ENCODE measurements at places on chromosomes 2 and 18.

DNA sequence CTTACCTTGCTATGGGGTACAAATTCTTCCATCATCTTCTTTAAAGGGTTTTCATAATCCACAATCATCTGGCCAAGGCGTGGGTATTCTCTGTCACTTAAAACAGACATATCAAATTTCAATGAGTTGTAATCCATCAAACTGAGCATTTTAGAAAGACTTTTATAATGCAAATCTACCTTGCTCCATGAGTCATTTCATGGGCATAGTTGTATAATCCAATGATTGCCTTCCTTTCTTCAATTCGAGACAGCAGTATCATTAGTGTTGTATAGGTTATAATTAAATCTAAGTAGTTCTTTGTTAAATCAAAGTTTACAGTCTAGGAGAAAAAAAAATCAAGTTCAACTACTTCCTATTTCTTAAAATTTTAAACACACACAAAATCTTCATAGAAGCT is 36.3 kb downstream of the NCKAP1 start:
- no peak for DNase-seq

DNA sequence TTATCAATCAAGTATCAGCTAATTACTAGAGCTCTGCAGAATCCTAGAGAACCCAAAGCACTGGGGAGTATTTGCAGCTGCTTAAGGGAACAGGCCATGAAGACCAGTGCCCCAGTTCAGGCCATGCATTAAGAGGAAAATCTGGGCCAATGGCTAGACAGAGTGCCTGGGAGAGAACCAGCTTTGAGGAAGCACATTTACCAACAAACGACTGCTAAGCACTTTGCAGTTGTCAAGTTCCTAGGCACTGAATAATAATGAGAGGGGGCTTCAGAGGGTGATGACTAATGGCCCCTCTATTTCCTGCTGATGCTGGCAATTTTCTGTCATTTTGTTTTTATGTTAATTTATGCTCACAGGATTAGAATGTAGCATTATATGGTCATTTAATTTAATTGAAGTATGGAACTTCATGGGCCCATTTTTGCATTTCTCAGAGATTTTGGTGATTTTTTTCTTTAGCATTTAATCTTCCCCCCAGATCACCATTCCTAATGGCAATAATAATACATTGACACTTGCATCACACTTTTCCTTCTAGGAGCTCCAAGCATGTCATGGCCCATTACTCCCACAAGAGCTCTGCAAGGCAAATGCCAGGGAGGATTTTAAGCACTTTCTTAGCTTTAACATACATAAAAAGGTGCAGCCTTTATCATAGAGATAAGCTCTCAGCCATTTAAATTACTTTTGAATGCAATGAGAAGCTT is 147.7 kb upstream of the SPATS2L start:
- DNase-seq: no peak

- no peak for DNase-seq
Observed at GRCh38 chr2:218395456-218395825, 4.2 kb upstream of the CTDSP1 start.

- DNase-seq: no peak
Observed at GRCh38 chr2:102892698-102893310, 131.0 kb downstream of the TMEM182 start.

- no peak for DNase-seq
Observed at GRCh38 chr2:1137913-1138391, 187.3 kb downstream of the SNTG2 start.

GRCh38 chr2:241762321-241762932 is 14.2 kb upstream of the GAL3ST2 start:
- no peak for DNase-seq

- no peak for DNase-seq
Observed at GRCh38 chr2:218009231-218009630, 6.4 kb upstream of the TNS1 start.

- no peak for DNase-seq
Observed at GRCh38 chr2:200961674-200962073, 1.8 kb downstream of the ORC2 start.

GRCh38 chr2:3377279-3377611 is 373 bp downstream of the EIPR1 start:
- no peak for DNase-seq

DNA sequence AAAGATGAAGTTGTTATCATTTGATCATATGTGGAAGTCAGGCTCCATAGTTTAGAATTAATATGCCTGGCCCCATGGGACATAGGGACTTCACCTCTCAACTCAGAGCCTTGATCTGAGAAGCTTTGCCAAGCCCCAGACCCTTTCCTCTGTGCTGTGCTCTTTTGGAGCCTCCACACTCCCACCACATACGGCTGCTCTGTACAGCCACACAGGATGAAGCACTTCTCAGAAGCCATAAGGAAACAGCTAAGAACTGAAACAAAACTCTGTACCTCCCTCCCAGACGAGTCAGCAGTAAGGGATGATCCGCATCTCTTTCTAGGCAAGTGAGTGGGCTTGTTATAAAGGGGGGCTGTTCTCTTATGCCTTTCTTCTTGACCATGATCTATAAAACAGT is 66.5 kb downstream of the CAB39 start:
- no peak for DNase-seq

DNA sequence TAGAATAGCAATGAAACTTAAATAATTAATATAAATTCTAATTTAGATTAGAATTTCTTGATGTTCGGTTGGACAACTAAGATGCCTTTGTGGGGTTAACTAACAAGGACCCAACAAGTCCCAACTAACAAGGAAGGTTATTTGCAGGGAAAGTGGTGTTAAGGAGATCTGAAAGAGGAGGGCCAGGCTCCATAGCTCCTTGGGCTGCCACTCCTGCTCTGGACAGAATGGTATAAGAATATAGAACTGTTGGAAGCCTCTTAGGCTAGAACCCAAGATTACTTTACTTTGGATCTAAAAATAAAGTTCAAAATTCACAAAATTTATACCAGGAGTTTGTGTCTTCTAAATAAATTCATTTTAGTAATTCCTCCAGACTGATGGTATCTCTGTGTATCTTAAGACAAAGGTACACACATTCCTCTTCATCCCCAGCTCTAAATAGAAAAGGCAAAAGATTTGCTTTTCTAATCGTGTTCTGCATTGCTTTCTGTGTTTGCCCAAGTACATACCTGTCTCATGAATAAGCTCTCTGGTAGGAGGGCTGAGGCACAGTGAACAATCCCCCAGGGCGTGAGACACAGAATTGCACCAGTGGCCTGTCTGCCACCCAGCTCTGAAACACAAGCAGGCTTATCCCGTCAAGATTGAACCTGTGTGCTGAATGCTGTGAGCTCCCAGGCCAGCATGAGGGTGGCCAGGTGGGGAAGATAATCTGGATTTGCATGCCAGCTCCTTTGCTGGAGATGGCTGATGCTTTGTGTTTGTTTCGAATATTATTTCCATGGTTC is 176.0 kb downstream of the ACKR3 start:
- no peak for DNase-seq

GRCh38 chr2:237412988-237413776 is 782 bp downstream of the COL6A3 start:
- no peak for DNase-seq

DNA sequence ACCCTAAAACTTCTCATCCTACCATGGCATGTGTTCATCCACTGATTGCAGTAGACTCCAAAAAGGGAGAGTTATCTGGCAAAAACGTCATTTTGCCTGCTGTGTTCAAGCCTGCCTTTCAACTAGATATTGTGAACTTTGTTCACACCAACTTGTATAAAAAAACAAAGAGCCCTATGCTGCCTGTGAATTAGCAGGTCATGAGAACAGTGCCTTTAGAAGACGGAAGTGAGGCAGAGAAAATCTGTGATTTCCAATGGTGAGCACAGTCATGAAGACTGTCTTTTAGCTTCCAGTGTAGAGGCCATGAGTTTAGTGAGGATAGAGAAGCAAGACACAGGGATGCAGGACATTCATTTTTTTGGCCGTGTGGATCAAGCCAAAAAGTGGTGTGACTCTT is 103.6 kb upstream of the PGAP1 start:
- DNase-seq: no peak

GRCh38 chr2:64708829-64709228 is 55.1 kb upstream of the SERTAD2 start:
- DNase-seq: no peak

- DNase-seq: no peak
Observed at GRCh38 chr2:18551623-18552022, 8.8 kb downstream of the RDH14 start.

- no peak for DNase-seq
Observed at GRCh38 chr2:186532891-186533290, 46.8 kb downstream of the ZC3H15 start.

DNA sequence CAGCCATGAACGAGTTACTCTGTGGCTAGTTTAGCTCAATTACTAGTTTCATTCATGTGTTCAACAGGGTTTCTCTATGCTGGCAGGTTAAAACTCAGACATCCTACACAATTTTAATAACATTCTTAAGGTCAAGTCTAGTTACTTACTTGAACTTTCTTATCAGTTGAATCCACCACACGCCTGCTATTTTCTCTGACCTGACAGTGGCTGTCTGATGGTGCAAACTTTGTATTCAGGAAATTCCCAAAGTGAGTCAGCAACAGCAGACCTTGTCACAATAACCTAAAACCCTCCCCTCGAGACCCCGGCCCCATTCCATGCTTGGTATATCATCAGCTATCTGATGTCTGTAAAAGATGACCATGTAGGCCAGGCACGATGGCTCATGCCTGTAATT is 20.8 kb upstream of the CIDEA start:
- DNase-seq: no peak

GRCh38 chr2:79796641-79797040 is 283.8 kb downstream of the CTNNA2 start:
- no peak for DNase-seq

DNA sequence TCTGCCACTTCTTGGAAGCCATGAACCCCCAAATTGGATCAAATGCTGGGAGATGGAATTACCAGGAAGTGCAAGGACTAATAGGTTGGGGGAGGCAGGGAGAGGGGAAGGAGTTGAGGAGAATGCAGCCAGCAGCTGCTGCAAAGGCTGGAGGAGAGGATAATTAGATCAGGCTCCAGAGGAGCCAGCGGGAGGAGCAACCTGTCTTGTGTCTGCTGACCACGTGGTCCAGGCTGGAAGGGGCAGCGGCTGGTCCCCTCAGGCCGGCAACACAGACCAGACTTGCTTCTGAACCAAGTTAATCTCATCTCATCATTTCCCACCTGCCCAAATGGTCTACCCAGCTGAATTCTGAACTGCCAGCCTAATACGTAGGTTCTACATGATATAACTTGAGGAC is 68.3 kb downstream of the MRO start:
- no peak for DNase-seq

DNA sequence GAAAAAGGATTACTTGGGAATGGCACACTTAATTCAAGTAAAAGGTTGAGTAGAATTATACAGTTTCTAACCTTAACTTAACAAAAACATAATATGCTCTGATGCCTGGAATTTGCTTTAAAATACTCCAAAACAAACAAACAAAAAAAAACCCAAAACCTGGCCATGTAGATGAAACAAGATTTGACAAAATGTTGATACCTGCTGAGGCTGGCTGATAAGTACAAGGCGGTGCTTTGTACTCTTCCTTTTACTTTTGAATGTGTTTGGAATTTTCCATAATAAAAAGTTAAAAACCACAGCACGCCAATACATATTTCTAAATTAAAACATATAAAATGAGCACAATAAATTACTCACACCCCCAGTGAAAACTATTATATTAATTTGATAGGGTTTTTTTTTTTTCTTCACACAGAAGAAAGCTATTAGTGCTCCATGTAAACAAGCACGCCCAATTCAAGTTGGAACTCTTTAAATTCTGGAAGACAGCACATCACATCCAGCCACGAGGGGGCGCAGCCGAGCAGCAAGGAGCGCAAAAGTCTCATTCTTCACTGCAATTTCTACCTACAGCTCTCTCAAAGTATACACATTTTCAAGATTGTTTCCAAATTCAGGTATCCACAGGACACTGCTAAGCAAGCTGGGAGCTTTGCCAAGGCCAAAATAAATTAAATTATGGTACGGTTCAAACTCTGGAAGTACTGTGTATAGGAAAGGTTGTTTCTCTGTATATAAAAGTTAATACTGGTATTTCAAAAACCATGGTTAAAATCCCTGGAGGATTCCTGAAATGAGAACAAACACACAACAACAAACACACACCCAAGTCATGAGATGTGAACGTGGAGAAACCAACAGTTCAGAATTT is 7.5 kb downstream of the SERTAD2 start:
- peak; percentile 88 for DNase-seq

GRCh38 chr2:216023055-216023648 is 9.8 kb upstream of the MREG start:
- DNase-seq: peak; percentile 40

GRCh38 chr2:98483257-98483861 is 38.7 kb downstream of the INPP4A start:
- no peak for DNase-seq

GRCh38 chr2:55771612-55772011 is 78.0 kb upstream of the PNPT1 start:
- no peak for DNase-seq

GRCh38 chr2:144703852-144704708 is 184.2 kb upstream of the ZEB2 start:
- no peak for DNase-seq

GRCh38 chr2:190075623-190076022 is 13.1 kb upstream of the MSTN start:
- DNase-seq: no peak

DNA sequence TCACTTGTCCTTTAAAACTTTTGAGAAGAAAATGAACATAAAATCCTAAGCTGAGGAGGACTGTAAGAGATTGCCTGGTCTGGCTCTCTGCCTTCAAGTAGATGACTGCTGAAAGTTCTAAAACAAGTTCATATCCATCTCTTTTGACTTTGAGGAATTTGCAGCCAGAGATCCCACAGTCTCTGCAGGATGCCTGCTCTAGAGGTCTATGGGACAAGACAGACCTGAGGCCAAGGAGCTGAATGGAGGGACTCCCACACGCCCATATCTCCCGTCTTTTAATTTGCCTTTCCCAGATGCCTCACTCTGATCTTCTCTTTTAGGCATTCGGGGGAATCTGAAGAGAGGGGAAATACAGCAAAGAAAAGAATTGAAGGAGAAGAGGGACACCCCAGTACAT is 255.9 kb upstream of the RASGRP3 start:
- no peak for DNase-seq

- no peak for DNase-seq
Observed at GRCh38 chr2:42214669-42215068, 45.5 kb downstream of the EML4 start.

- no peak for DNase-seq
Observed at GRCh38 chr2:54635554-54636152, 87.8 kb upstream of the EML6 start.

- DNase-seq: no peak
Observed at GRCh38 chr18:2706903-2707302, 51.4 kb downstream of the SMCHD1 start.

DNA sequence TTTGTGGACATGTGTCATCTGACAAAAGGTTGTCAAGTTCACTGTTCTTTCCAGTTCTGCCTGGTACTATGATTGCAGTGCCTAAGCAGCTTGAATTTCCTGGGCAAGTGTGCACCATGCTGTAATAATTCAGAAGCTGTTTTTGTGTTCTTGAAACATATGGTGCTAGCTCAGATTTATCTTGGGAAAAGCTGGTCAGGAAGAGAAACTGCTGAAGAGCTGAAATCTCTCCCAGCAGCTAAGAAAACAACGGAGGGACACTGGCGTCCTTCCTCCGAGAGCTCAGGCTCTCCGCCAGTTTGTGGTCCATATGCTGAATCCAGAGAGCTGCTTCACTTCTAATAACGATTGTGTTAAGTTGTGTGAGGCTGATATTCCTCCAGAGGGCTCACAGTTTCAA is 642.0 kb downstream of the DPP10 start:
- no peak for DNase-seq

- no peak for DNase-seq
Observed at GRCh38 chr2:31329081-31329625, 85.4 kb downstream of the XDH start.

- no peak for DNase-seq
Observed at GRCh38 chr2:1561811-1562421, 148.7 kb downstream of the TPO start.

- DNase-seq: no peak
Observed at GRCh38 chr18:59093668-59094067, 46.0 kb upstream of the SEC11C start.

Measured in stimulated activated CD4-positive, alpha-beta T cell treated with anti-CD3 and anti-CD28 coated beads, Interleukin-4, amount 100 ng/mL, for 48 hours (primary cell).